ENCODE measurements at places on chromosomes 3 and 15.

- DNase-seq, result no peak
Measured at GRCh38 chr3:126399351-126399735, 4.6 kb downstream of the CFAP100 start.

GRCh38 chr3:85678713-85679112 is 719.9 kb downstream of the CADM2 start:
- DNase-seq, result no peak

DNA sequence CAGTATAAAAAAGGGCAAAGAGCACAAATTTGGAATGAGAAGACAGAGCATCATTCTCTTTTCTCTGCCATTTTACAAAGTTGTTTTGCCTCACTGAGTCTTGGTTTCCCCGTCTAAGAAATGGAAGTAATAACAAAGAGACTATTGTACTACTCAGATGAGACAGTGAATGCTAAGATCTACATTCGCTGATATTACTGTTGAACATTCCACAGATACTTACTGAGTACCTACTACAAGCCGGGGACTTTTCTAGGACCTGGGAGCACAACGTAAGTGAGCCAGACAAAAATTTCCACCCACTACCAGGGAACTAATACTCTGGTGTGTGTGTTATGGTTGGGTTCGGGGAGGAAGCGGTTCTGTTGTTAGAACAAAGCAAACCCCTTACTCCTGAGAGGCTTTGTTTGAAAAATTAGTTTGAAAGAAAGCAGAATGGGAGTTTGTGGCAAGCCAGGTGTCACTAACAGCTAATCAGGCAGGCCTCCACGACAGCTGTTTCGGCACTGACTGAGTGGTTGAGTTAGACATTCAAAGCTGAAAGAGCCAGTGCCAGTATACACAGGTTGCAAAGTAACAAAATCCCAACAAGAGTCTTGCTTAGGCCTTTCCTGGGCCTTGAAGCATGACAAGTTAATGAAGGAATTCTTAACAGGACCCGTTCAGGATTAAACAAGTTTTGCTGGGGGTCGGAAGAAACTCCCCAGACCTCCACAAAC is 458.3 kb downstream of the EDEM1 start:
- no peak for DNase-seq

GRCh38 chr15:85828874-85829273 is 34.1 kb upstream of the KLHL25 start:
- no peak for DNase-seq

- DNase-seq, result no peak
Measured at GRCh38 chr3:138940446-138940845, 6.5 kb downstream of the FOXL2 start.

DNA sequence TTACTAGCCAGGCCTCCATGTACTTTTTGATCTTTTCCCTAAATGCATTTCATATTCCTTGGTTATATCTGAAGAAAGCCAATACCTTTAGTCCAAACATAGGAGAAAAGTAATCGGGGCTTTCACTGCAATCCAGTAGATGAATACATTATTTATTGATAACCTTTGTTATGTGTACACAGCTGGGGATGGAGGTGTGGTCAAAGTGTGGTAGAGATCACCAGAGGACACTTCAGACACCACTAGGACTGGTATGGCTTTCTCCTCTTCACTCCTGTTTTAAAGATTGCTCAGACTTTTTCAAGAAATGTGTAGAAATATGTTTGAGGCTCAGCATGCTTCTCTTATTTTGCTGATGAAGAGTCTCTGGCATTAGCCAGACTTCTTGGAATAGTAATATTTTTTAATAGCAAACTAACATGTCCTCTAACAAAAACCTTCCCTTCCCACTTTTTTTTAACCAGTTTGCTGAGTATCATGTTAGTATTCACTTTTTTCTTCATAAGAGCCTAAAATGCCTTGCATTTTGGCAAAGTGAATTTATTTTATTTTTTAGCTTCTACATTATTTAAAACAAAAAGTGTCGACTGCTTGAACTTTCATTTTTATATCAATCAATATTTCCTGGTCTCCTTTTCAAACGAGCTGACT is 65.6 kb upstream of the MBNL1 start:
- no peak for DNase-seq

- no peak for DNase-seq
Measured at GRCh38 chr3:100518983-100519382, 26.6 kb downstream of the TMEM45A start.

DNA sequence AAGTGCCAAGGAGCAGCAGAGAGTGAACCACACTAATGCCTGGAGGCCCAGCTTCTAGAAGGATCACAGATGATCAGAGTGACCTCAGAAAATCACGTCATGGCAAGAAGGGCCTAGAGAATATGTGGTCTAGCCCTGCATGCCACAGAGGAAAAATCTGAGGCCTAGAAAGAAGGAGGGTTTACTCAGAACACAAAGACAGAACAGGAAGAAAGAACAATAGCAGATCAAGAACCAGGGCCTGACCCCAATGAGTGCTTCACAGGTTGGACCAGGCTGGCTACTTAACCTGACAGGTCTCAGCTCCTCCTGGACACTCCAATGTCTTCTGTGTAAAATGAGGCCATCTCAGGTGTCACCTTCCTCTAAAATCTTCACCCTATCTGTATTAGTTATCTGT is 14.2 kb downstream of the RAB6B start:
- no peak for DNase-seq

DNA sequence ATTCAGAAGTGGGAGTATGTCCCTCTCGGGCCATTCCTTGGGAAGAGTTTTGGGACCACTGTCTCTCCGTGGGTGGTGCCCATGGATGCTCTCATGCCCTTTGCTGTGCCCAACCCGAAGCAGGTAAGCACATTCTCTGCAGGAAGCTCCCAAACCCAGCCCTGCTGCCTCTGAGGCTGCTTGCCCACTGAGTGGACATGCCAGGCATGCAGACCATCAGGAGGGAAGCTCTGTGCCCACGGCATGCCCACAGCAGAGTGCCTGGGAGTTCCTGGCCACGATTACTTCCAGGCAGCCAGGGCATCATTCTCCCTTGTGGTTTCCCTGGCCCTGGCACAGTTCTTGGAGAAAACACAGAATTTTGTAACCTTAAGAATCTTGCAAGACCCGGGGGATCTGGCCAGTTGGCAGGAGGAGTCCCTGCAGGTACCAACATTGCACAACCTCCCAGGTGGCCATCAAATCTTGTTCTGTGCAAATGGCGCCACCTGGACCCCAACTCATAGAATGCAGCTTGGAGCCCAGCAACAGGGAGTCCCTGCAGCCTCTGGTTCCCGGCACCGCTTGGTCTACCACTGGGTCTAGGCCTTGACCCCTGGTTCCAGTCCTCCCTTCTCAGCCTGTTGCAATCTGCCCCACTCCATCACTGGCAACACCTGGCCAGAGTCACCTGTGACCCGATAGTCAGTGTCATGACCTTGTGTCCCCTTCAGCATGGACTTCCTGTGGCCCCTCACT is 20.4 kb downstream of the FAH start:
- peak; percentile 31 for DNase-seq

DNA sequence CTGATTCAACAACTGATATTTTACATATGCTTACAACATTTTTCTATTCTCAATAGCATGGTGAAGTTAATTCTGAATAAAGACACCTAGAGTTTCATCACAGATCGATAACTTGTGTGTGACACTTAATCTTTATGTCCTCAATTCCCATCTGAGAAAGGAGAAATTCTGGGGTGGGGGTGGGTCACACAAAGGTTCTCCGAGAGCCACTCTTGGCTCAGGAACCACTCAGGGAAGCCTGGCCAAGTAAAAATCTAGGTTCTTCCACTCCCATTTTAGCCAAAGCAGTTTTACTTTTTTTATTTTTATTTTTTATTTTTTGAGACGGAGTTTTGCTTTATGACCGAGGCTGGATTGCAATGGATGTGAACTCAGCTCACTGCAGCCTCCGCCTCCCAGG is 111.0 kb upstream of the TBL1XR1 start:
- DNase-seq, result no peak

DNA sequence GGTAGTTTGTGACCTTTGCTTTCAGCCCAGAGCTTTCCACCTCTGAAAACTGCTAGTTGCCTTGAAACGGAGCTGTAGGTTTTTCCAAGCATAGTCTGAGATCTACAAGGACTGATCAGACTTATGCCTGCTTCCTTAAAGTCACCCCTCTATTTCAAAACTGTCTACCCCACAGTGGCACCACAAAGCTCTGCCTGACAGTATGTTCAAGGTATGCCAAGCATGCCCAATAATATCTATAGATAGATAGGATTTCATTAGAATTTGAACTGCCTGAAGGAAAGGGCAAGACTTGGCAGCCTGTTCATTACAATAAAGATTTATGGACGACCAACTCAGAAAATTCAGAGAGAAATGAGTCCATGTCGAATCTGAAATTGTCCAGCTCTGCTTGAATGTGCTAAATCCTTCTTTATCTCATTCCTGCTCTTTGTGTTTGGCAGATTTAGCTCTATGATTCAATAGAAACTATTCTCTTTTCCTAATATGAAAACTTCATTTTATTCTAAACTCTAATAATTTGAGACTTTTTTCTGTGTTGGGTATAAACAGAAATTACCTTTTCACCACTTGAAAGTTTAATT is 227.6 kb upstream of the TBC1D5 start:
- DNase-seq, result no peak

DNA sequence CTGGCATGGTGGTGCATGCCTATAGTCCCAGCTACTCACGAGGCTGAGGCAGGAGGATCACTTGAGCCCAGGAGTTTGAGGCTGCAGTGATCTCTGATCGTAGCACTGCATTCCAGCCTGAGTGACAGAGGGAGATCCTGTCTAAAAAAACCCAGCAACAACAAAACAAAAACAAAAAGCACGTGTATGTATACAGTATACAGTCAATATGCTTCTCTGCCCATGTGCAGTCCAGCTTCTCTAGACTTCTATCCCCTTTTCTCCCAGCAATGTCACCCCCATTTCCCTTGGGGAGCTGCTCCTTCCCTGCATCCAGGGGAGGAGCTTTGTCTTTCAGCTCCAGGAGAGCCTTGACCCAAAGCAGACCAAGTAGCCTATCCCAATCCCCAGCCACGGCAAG is 20.0 kb upstream of the GRIP2 start:
- no peak for DNase-seq

- DNase-seq, result no peak
Measured at GRCh38 chr15:101151288-101151687, 100.6 kb downstream of the CHSY1 start.

- DNase-seq, result no peak
Measured at GRCh38 chr3:125643172-125643571, 47.9 kb upstream of the OSBPL11 start.

- DNase-seq, result no peak
Measured at GRCh38 chr3:152644478-152644877, 190.5 kb upstream of the P2RY1 start.

GRCh38 chr3:112751564-112752512 is 94.8 kb downstream of the CD200R1L start:
- DNase-seq, result no peak

DNA sequence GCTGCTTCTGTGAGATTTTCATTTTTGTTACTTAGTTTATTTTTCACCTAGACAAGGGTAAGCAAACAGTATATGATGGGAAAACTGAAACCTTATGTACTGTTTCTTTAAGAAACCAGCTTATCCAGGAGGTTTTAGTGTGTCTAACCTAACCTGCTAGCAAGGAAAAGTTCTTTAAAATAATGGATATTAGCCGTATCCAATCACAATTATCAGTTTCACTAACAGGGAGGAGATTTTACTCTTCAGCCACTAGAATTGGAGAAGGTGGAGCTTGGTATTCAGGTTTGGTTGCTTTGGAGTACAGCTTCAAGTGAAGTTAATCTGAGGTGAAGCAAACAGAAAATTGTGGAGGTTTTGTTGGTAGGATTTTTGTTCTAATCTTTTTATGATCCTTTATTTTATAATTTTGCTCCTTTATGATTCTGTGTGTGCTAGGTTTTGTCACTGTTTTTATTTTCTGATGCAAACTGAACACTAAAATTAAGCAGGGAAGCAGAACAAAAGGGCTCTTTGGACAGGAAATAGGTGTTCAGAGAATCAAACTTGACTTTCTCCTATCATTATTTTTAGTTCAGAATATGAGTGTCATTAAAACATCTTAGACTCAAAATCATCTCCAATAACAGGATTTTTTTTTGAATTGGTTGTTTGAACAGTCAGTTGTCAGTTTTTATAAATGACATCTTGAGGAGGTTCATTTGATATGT is 13.0 kb downstream of the ZFAND6 start:
- no peak for DNase-seq

GRCh38 chr3:48852151-48852550 is 4.5 kb upstream of the PRKAR2A start:
- no peak for DNase-seq

- no peak for DNase-seq
Measured at GRCh38 chr15:96180087-96180748, 150.3 kb upstream of the NR2F2 start.

DNA sequence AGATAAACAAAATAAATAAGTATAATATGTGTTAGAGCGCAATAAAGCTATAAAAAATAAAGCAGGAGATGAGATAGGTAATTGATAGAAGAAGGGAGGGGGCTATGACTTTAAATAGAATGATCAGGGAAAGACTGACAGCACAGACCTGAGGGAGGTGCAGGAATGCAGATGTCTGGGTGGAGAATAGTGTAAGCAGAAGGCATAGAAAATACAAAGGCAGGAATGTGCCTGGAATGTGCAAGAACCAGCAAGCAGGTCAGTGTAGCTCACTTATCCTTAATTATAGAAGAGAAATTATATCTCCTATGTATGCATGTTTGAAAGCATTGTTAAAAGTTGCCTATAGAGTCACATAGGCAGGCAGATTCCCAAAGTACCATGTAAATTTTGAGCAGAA is 239.4 kb upstream of the SOX14 start:
- no peak for DNase-seq

DNA sequence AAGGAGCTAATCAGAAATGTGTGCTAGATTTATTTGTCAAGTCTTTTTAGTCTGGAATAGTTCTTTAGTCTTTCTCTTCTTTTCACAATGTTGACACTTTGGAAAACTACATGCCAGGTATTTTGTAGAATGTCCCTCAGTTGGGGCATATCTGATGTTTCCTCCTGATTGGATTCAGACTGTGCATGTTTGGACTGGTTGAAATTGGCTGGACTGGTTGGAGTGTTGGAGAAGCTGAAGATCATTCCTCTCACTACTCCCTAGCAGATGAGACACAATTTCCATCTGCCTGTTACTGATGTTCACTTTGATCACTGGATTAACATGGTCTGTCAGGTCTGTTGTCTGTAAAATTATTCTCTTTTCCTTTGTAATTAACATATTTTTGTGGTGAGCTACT is 3.7 kb downstream of the NME9 start:
- DNase-seq, result no peak

DNA sequence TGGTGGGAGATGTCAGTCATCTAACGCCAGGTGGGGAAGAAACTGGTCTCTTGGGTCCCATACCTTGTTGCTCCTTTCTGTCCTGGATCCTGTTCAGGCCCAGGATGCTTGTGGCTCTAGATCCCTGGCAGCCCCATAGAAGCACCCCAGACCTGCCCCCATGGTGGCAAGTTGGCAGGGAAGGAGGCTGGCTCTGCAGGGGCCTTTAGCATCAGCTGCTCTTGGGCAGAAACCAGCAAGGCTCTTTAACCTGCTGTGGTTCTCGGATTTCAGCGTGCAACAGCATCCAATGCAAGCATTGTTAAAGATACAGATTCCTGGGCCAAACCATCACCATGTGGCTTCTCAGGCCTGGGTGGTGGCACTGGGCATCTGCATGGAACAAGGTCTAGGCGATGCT is 75.8 kb downstream of the SNRK start:
- no peak for DNase-seq

- DNase-seq, result no peak
Measured at GRCh38 chr15:66100761-66101160, 152.8 kb downstream of the MEGF11 start.
